ENCODE measurements at places on chromosomes 16 and 17.

DNA sequence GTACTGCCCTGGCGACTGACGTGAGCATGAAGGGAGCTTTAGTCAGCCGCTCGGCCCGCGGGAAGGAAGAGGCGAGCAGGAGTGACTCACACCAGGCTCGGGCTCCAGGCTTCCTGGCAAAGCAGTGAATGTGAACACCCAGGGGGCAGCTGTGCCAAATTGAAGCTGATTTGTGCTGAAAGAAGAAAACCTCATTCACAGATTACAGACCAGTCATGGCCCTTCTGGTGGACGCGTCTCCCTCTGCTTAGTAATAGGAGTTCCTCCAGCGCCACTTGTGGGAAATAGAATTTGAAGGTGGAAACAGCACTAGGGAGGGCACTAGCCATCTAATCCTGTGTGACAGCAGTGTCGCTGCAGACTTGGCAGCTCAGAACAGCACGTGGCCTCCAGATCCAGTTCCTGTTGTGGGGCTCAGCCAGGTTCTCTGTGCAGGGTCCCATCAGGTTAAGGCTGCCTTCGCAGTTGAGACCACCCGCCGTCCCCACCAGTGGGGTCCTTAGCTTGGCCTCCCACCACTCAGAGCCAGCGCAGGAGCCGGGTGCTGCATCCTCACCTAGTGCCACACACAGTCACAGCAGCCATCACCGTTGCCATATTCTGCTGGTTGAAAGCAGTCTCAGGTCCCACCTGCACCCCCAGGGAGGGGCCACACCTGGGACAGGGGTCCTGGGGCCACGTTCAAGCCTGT, 164.5 kb upstream of the CHMP6 start:
- peak; percentile 97 for DNase-seq

GRCh38 chr16:70157477-70158260, 15.9 kb upstream of the CLEC18C start:
- no peak for DNase-seq

- no peak for DNase-seq
Observed at GRCh38 chr16:85304337-85304736, 192.1 kb upstream of the CIBAR2 start.

DNA sequence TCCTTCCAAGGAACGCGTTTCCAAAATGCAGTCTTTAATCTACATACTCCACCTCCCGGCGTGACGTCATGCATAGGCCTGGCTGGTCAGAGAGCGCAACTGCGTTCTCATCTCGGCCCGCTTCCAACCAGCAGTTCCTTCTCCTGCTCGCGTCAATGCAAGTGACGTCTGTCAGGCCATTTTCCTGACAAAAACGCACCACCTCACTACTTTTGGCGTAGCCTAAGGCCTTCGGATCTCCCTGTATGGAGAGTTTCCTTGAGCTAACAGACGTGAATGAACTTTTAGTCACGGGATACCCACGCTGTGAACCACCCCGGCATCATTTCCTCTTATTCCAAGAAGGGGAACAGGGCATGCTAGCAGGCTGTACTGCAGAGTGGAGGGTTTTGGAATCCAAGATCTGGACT, 25.0 kb downstream of the TEX14 start:
- peak; percentile 93 for DNase-seq

GRCh38 chr17:83123896-83124801, 44.7 kb downstream of the METRNL start:
- DNase-seq: no peak

- no peak for DNase-seq
Observed at GRCh38 chr17:42843358-42843934, 934 bp upstream of the AOC2 start.

DNA sequence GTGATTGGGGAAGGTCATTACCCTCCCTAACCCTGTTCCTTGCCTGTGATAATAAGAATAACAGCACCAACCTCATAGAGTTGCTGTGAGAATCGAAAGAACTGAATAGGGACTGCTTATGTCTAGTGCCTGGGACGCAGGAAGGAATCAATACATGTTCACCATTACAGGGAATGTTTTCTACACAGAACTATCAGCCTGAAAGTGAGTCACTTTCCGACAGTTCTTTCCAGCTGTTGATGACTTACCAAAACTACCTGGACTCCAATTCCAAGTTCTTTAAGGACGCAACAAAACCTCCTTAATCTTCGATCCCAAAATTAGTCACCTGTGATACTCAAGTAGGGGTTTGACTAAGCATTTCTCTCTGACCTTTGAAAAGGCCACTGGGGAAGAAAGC, 29.4 kb downstream of the ZNF423 start:
- no peak for DNase-seq

- no peak for DNase-seq
Observed at GRCh38 chr17:79461041-79461440, 149.8 kb downstream of the RBFOX3 start.

DNA sequence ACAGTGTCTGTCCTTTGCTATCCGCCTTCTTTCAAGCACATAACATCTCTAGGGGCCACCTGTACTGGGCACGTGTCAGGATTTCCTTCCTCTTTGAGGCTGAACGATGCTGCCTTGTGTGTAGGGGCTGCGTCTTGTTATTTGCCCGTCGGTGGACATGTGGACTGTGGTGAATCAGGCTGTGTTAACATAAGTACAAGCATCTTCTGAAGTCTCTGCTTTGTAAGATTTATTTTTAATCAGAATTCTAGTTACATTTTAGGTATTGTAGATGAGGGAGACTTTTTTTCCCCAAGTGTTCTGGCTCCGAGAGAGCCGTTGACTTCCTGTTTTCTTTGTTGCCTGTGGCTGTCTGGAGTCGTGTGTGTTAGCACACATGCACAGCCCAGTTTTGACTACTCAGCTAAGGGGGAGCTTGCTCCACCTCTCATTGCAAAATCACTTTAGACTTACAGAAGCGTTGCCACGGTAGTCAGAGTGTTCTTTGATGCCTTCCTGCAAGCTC, 26.1 kb downstream of the SPG7 start:
- DNase-seq: no peak

DNA sequence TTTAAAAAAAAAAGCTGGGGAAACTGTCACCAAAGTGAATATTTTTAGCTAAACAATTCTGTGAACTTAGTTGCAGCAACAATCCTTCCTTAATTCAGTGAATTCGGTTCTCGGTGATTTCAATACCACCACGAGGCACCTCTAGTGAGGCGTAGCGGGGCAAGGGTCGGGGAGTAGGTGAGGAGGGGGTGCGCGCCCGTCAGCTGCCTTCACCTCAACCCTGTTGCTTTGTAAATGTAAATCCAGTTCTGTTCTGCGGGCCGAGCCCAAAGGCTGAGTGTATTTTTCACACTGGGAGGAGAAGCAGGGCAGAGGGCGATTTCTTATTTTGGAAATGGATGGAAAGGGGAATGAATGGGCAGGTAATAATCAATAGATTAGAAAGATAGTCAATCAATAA, 17.4 kb downstream of the SALL1 start:
- DNase-seq: no peak

DNA sequence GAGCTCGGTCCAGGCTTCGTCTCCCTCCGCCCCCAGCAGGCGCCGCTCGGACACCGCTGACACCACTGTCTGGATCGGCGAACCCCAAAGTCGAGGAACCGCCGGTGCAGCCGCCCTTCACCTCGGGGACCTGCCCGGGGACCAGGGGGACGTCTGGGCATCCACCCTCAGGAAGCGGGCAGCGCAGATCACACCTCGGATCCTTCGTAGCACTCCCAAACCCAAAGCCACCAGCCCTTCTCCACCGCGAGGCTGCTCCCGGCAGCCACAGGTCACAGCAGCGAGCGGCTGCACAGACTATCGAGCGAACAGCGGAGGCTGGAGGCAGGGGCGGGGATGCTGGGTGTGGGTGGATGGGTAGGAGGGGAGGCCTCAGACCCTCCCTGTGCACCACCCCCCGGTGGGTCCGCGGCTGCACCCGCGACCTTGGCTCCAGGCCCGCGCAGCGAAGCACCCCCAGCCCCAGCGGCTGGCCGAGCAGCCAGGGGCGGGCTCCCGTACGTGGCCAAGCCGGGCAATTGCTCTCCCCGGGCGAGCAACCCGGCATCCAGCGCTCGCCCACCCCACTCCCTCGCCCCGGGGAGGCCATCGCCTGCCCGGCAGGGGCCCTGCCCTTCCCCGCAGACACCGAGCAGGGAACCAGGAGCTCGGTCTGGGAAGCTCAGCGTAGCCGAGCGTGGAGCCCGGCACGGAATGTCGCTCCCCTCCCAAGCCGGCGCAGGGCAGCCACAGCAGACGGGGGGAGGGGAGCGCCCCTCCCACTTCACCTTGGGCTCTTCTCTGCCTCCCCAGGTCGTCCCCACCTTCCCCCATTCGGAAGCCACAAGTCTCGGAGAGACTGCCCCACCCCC, 1.0 kb downstream of the SDK2 start:
- DNase-seq: no peak

- peak; percentile 57 for DNase-seq
Observed at GRCh38 chr16:85553436-85554113, 59.5 kb upstream of the GSE1 start.

DNA sequence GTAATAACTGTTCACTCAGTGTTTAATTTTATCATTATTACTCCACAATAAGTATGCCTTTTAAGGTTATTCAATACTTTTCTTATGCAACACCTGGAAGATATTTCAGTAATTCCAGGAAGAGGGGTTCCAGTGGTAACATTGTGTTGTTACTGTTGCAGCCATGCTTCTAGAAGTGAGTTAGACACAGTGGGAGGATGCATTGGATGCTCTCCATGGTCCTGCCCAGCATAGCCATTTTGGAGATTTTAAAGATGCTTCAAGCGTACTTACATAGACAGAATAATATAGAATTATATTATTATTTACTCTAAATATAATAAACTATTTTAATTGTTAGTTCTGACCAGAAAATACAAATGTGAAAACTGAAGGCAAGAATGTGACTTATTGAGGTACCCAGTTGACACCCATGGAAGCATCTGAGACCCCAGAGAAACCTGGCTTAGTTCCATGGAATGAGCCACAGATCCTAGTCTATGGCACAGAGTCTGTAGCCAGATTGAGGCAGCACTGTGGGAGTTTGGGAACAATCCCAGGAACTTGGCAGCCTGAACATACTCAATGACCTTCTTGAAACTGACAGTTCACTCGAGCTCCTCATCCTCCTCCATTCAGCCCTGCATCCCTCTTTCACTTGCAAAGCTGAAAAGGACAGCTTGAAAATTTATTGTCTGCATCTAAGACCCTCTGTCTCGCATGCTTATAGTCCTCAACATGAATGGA, 190.1 kb upstream of the HS3ST4 start:
- no peak for DNase-seq

DNA sequence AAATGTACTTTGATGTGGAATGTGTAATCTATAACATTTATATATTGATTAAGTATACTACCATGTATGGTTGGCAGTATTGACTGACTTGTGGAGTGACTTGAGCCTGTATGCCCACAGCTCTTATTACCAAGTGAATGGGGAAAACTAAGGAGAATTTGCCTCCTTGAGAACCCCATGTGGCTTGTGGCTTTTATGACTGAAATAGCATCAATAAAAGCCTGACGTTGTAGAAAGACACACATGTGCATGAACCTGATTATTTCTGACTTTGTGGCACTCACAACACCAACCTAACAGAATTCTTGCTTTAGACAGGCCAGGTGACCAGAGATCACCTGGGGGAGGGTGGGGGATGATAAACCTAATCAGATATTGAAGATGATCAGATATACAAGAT, 2.1 kb upstream of the LRRC75A start:
- DNase-seq: no peak

DNA sequence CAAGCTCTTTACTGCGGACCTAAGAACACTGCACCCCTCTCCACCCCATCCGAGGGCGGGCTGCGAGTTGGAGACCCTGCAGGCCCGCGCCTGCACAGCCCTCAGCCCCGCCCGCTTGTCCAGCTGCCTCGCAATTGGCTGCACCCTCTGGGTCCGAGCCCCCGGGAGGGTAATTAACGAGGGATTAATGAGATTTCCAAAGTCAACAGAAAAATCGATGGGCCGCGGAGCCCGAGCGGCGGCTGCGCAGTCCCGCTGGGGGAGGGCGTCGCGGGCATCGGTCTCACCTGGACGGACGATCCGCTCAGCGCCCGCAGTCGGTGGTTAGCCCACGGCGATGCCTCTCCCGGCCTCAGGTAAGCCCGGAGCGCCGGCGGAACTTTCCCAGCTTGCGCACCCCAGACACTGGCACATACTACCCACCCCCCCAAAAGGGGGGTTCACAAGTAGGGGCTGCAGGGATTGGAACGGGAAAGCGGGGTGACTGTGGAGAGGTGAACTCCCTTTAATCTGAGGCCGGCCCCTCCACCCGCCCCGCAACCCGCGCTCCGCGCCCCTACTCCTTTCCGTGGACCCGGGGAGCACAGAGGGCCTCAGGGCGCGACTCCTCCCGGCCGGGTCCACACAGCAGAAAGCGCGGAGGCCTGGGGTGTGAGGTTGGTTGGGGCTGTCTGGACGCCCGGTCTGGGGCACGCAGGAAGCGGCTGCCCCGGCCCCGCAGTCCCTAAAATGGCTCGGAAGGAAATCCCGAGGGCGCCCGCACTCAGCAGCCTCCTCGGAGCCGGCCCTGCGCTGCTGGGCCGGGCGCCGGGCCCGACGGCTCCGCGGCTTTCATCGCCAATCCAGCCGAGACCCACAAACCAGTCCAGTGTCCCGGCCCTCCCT, at the start of gene OTOP3:
Gene OTOP3 (plus strand): TSS at position 314 of the 885 bp plus-strand sequence. CDS start 24 bp downstream, at position 338.
- DNase-seq: peak; percentile 60

GRCh38 chr17:46035112-46035818, 36.2 kb downstream of the STH start:
- DNase-seq: no peak

DNA sequence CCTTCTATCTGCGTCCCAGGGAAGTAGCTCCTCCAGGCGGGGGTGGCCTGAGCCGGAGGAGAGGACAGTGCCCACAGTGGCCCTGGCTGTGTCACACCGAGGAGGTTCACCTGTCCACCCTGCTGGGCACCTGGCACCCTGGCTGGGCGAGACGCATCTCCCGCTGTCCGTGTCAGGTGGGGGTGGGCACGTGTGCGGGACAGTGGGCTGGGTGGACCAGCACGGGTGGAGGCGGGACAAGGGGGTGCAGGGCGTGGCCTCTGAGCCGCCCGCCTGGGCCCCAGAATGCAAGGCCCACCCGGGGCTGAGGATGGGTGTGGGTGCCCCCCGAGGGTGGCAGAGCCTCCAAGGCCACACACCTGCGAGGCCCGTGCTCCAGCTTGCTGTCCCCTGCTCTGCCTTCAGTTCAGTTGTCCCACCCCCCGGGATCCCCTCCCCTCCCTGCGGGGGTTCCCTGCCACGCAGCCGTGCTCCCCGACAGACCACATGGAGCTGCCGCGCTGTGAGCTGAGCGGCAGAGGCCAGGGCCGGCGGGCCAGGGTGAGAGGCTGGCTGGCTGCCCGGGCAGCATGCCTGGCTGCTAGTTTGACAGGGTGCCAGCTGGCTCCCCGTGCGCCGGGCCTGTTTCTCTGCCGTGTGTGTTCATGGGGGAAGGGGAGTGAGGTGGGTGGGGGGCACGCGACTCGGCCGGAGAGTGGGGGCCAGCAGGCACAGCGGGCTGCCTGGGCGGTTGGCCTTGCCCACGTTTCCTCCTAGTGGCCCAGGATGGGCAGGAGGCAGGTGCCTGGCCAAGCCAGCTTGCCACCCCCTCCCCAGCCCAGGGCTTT, 33.9 kb downstream of the BAHCC1 start:
- DNase-seq: no peak

GRCh38 chr17:38444151-38444550, 15.9 kb downstream of the ARHGAP23 start:
- peak; percentile 81 for DNase-seq

- DNase-seq: no peak
Observed at GRCh38 chr17:46166692-46167249, 26.5 kb downstream of the KANSL1 start.

GRCh38 chr16:22402191-22402590, 27.8 kb upstream of the CDR2 start:
- no peak for DNase-seq

GRCh38 chr17:27591986-27592385, 39.0 kb upstream of the LGALS9 start:
- no peak for DNase-seq
